Activated naive CD8-positive, alpha-beta T cell treated with anti-CD3 and anti-CD28 coated beads, Interleukin-2, amount 50 U/mL, for 16 hours (primary cell): ENCODE measurements at places on chromosomes 2 and 18.
A peak's percentile ranks its signal among the peaks of the same experiment; 100 is the strongest.

GRCh38 chr2:151922845-151923666, 94.8 kb upstream of the ARL5A start:
- no peak for DNase-seq

DNA sequence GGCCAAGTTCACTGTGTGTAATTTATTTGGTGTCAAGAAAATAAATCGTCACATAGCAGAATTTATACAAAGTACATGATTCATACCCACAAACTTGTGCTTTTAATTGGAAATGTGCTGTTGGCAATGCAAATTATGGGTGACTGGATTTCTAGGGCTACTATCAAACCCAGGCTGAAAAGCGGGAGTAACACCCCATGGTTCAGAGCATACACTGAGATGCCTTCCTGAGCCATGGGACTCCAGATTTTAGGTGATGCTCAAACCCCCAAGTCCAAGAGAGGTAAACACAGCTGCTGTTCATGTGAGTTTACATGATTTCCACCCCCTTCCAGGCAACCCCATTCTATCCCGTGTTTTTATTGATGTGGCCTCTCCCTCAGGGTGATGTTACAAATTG, 565.9 kb upstream of the ID2 start:
- no peak for DNase-seq

GRCh38 chr2:38095996-38096861, 20.3 kb upstream of the CYP1B1 start:
- DNase-seq, result no peak

DNA sequence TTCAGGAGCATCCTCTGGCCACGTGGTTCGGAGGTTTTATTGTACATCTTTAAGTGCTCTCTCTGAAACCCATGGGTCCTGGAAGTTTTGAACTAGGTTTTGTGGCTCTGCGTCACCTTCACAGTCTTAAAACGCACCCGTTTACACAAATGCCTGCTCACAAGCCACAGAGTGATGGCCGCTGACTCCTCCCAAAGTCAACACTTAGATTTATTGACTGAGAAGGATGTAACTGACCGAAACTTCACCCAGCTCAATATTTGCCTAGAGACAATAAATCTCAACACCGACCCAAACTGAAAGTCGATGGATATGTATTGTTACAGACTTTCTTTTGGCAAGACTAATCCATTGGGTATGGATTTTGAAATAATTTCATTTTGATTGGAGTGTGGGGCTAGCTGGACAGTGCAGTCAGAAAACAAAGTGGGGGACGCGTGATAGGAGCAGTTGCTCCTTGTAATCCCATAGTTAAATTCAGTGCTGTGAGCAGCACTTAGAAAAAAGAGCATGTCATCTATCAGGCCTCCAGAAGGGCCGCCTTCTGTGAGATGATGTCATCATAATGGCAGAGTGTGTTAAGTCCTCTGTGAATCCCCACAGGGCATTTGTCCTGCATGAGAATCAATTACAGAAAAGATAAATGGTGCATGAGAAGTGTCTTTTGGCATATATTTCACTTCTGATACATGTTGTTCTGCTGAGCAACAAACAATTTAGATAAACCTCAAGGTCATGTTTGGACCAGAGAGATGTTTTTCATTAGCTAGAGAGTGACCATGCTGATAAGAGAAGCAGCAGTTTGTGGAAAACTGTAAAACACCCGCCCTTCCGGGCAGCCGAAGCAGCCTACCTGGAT, 183.7 kb downstream of the INO80D start:
- no peak for DNase-seq

DNA sequence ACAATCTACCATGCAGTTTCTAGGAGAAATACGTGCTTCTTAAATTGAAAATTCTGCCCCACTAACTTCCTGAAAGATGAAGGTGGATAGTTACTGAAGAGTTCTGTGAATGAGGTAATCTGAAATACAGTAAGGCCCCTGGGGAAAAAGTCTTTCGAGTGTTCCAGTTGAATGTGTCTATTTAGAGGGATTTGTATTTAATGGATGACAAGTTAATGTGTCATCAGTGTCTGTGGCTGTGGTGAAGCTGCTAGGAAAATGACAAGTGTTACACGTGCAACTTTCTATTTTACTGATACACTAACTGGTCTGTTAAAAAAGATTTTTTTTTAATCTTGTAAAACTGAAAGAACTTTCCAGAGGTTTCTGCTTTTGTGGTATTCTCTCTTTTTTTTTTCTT, 384.6 kb downstream of the STK39 start:
- no peak for DNase-seq

DNA sequence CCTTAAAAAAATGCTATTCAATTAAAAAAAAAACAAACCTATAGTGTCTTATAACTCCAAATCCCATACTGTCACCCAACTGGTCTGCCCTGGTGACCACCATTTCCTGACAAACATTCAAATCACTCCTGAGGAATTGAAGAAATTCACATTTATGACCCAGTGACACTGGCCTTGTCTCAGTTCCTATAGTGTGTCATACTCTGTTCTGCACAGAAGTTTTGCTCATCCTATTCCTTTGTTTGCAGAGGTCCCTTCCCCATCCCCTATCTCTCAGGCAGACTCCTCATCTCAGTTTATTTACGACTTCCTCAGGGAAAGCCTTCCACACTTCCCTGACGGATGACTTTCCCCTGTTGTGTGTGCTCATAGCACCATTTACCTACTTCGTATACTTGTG, 14.7 kb downstream of the ZC3H6 start:
- DNase-seq, result no peak

DNA sequence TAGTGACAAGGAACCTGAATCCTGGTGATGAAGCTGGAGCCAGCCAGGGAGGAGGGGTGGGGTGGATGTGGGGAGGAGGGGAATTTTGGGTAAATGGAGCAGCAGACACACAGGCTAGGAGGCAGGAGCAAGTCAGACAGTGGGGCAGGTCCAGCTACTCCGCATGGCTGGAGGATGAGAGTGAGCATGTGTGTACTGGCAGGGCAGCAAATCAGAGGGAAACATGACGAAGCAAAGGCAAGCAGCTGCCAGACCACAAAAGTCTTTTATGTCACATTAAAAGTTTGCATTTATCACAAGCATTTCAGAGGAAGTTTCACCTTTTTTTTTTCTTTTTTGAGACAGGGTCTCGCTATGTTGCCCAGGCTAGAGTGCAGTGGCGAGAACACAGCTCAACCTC, 11.9 kb upstream of the KIDINS220 start:
- DNase-seq, result no peak

- no peak for DNase-seq
Observed at GRCh38 chr2:65215946-65216345, 11.7 kb upstream of the ACTR2 start.

DNA sequence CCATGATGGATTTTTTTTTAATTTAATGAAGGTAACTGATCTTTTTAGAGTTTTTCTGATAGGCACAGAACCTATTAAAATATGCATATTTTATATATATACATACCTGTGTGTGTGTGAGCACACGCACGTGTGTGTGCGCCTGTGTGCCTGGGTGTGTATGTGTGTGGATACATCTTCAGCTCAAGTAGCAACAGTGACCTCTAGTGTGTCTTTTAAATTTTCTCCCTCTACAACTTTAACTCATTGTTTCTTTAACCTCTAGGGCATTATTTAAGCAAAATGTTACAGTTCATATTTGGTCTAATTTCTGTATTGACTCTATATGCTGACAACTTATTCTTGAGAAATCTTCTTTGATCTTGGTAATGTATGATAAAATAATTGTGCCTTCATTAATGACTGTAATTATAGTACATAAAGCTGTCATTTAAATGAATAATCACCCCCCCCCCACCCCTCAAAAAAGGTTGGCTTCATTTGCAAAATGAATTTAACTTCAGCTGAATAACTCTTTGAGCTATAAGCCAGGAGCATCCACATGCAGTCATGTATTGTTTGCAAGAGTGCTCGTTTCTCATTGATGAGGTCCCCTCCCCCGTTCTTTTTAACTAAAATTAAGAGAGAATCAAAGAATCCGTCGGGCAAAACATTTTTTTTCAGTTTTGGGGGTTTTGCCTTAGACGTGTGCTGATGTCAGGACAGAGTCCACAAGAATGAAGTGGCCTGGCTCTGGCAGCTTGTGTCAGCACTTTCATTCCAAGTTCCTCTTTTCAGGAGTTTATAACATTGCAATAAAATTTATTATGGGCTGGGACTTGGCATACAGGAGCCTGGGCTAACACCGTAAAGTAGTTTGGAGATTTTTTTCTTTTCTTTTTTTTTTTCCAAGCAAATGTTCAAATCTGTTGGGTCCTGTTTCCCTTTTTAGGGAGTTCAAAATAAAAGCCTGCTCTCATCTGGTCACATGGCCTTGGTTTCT, 80.0 kb downstream of the ETAA1 start:
- no peak for DNase-seq

DNA sequence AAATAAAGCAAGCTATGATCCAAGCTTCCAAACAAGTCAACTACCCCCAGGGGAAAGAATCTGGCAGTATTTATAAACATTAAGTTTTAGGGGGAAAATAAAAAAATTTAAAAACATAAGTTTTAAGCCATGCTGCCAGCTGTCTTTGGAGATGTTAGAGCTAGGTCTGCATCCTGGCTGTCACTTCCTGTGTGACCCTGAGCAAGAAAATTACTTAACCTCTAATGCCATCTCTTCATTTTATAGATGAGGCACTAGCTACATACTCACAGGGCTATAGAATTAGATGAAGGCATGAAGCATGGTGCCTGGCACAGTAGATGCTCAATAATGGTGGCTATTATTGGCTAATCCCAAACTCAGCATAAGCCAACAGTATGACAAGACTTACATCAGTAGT, 28.1 kb downstream of the STARD7 start:
- DNase-seq, result no peak

- no peak for DNase-seq
Observed at GRCh38 chr2:71802556-71802955, 345.1 kb downstream of the CYP26B1 start.

DNA sequence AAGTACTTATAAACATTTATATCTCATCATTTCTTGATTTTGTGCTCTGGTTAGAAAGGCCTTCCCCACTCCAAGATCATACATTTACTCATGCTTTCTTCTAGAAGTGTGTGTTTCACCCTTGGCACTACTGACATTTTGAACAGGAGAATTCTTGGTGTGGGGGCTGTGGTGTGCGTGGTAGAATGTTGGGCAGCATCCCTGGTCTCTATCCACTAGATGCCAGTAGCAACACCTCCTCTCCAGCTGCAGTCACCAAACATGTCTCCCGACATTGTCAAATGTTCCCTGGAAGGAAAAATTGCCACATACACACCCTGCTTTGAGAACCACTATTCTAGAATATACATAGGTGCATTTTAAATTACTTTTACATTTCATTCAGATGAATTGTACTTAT, 8.7 kb upstream of the TGIF1 start:
- DNase-seq, result no peak

GRCh38 chr18:12904012-12904516, 20.0 kb upstream of the PTPN2 start:
- DNase-seq, result no peak

- DNase-seq, result no peak
Observed at GRCh38 chr2:144350151-144350802, 169.6 kb downstream of the ZEB2 start.

GRCh38 chr18:3305933-3306332, 44.0 kb downstream of the MYL12B start:
- no peak for DNase-seq

DNA sequence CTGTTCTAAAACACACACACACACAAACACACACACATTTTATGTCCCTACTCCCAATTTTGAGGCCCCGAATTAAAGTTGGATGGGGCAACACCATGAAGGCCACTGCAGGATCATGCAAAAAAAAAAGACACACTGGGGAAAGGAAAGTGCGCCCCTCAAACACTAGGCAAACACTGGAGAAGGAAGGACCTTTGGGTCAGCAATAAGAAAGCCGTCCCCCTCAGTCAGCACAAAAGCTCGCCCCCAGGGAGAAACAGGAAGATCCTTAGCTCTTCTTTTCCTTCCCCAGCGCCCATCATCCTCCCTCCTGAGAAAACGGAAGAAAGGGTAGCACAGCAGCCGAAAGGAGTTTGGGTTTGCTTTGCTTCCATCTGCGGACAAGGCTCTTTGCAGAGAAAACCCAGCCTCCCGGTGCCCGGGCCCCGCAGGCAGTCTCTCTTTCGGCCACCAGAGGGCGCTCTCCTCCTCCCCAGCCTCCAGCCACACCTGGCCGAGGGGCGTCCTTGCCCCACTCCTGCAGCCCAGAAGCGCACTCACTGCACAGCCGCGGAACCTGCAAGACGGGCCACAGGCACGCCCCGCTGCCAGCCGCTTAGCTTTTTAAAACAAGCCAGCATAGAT, 248.5 kb downstream of the CDH20 start:
- DNase-seq, result peak; percentile 27

DNA sequence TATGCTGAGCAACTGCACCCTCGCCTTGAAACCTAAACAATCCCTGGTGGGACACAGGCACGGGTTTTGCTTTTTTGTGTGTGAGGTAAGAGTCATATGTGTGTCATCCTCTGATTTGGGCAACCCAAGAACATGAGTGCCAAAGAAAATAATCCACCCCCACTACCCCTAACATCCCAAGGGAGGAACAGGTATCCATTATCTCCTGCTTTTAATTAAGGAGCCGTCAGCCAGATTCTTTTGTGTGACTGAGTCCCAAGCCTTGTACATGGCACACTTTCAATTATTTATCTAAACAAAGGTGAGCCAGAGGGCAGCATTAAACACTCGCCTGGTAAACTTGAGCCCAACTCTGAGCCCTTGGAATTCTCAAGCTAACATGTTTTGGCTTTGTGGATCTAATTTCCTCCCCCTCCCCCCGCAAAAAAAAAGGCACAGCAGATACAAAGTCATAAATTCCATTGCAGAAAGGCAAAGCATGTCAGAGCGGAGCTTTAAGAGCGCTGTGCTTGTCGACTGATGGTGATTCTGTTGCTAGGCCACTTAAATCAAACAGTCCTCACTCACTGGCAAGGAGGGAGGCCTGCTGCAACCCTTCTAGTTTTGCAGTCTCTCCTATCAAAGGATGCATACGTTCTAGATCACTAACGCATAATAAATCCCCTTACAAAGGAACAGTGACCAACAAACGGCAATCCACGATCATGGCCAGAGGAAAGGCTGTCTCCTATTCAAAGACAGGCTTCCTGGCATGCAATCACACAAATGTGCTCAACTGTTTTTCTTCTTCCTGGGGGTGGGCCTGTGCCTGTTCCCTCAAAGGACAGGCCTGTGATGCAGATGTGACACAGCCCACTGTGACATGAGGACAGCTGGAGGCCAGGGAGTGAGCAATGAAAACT, 143.5 kb upstream of the LMAN1 start:
- no peak for DNase-seq

DNA sequence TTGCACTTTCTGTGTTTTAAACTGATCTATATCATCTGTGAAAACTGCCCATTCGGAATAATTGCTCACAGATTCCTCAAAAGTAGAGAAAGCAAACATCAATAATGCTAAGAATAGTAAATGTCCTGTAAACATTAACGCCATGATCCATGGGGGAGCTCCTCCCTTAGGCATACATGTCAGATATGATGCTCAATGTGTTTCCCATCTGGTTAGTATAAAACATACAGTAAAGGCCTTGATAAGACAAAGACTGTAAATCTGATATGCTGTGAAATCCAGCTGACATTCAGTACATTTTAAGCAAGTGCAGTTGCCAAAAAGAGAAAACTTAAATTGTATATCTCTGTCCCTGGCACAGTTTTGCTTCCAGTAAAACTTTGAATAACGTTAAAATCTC, 2.1 kb downstream of the DSEL start:
- no peak for DNase-seq
